ENCODE measurements at places on chromosomes 2 and 18.

DNA sequence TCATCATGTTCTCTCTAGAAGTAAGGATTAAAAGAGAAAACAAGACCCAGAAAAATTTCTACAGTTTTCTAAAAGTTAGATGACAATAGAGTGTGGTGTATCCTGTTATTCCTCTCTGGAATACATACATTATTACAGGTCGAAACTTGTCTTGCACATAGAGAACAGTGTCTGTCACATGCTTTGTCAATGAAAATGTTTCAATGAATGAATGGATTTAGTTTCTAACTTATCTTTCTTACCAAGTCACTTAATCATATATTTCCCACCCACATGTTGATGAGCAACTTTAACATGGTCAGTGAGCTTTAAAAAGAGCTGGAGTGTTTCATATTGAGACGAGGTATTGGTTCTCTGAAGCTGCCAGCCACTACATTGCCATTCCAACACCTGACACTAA lies 4.3 kb downstream of the DSG4 start:
- no peak for DNase-seq

DNA sequence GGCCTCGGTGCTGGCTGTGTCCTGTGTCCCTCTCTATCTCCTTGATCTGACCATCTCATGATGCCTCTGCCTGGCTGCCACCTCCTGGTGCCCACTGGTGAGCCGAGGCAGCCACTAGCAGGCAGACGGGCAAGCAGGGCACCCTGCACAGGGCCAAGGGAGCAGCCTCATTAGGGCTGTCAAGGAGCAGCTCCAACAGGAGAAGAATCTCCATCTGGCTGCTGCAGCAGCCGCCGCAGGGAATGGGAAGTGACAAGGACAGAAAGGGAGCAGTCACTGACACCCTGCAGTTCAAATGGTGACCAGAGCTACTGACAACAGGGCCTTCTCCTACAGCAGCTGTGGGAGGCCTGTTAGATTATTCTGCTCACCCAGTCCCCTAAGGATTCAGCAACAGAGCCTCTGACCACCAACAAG lies 32.6 kb downstream of the ALPK2 start:
- DNase-seq = peak; percentile 4

GRCh38 chr18:45284174-45284573 lies 331.1 kb upstream of the SLC14A2 start:
- no peak for DNase-seq

DNA sequence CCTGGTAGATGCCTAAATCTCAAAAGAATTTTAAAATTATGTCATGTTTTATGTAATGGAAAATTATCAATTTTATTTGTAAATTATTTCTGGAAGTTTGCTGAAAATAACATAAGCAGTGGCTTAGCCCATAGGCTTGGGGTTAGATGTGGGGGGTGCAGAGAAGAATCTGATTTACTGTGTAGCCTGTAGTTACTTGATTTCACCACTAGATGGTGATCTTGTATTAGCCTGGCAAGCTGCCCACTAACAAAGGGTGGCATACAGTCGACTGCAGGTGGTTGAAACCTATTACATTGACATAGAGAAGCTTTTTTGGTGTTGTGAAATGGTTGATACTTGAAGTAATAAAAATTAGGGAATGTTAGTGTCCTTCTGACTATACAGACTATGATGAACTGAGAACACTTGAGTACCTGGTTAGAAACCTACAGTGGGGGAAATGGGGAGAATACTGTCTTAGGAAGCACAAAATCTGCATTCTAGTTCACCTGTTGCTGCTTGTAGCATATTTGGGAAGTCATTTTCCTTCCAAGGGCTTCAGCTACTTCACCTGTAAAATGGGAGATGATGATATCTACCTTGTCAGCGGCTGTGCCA lies 191.0 kb upstream of the LHCGR start:
- DNase-seq = peak; percentile 78

- peak; percentile 90 for DNase-seq
These were observed 155.3 kb downstream of the UXS1 start for GRCh38 chr2:106038601-106039375.

DNA sequence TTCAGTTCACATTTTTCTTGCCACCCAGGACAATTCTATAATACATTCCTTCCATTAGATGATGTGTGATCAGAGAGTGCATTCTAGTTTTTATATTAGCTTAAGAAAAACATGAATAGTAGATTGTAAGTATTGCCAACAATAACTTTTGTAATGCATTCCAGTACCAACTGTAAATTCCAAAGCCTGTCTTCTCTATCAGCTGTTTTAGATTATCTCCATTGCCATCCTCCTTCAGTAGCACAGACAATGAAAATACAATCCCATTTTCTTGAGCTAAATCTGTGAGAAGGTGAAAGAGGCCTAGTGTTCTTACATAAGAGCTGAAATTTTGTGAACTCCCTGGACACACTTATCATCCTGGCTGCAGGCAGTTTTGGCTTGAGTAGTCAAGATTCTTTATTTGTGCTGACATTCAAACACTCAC lies 103.9 kb downstream of the CCBE1 start:
- DNase-seq = no peak

DNA sequence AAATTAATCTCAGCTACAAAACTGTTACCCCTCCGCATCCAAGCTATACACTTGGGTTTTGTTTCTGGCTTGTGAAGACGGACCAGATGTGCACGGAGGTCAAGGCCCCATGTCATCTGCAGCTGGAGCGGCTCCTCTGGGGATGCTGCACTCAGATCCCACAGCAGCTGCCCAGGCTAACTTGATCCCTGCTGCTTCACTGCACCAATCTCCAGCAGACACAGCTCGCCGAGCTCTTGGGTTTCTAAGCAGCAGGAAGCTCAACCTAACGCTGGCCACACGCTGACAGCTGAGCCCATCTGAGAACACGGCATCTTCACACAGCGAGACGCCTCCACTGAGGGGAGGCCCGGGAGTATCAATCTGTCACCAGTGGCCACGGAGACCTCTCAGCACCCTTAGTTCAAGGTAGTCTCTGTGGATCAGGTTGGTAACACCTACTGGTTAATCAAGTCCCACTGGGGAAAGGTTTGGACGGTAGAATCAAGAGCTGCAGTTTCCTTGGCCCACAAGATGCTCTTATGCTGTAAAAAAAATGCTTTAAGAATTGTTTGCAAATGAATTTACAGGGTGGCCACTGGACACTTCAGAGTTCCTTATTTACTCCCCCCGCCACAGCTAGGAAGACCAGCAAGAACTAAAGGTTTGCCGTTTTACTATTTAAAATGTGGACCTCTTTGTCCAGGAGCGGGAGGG lies 67.5 kb downstream of the EMILIN2 start:
- DNase-seq = no peak

- DNase-seq = peak; percentile 18
These were observed 7.6 kb upstream of the MEIS1 start for GRCh38 chr2:66427300-66427699.

- no peak for DNase-seq
These were observed 495 bp upstream of the TTC32 start for GRCh38 chr2:19902216-19902740.

GRCh38 chr2:44836174-44836573 lies 105.3 kb upstream of the SIX3 start:
- DNase-seq = no peak

DNA sequence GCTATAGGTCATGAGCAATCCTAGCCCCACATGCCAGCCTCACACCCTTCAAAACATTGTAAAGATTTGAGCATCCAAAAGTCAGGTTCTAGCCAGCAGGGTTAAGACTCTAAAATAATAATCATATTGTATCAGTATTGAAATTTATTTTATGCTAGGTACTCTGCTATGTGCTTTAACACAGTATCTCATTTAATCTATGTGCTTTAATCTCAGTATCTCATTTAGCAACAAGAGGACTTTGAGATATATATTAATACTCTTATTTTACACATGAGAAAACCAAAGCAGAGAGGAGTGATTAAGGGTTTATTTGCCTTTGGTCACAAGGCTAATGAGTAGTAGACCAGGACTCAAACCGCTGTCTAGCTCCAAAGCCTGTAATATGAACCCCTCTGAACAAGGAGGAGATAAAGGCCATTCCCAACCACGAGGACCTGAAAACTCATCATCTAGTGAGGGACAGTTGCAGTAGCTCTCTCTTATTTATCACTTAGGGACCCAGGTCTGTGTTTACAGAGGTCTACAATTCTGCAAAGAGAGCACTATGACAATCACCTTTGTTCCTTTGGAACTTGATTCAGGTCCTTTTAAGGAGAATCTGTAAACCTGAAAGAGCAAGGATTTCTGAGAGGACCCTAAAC lies 116.5 kb upstream of the SERTAD2 start:
- DNase-seq = no peak

- peak; percentile 37 for DNase-seq
These were observed 119.6 kb upstream of the DTNA start for GRCh38 chr18:34590503-34590902.

- DNase-seq = no peak
These were observed 430.9 kb upstream of the KCNH7 start for GRCh38 chr2:163269374-163270021.

DNA sequence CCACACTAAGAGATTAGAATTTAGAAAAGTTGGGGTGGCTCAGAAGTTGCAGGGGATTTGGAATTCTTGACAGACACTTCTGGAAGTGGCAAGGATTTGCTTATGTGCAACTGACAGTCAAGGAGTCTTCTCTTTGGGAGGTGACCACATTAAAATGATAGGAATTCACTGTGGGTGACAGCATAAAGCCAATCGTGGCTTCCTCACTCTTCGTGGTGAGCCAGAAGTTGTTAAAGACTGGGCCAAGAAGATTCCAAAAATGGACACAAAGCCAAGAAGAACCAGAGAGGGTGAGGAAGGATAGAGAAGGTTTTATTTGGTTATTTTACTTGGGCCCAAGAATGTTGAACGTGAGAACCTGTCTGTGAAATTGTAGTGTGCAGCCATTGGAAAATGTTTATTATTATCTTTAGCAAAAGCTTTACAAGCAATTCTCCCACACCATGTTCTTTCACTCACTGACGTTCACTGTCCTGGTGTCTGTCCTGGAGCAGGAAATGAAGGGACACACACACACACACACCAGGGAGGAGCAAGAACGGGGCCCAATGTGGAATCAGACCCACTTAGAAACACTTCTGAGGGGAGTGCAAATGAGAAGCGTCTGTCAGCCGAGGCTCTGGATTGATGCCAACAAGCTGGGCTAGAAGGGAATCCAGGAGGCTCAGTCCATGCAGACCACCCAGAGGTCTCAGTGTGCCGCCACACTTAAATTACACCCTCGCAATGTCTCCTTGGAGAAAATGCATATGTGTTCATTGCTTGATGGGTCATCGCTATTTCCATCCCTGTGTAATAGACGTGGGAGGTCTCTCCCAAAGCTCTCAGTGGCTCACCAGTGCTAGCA lies 37.2 kb downstream of the STEAP3 start:
- DNase-seq = no peak

GRCh38 chr2:66553370-66553769 lies 118.4 kb downstream of the MEIS1 start:
- DNase-seq = peak; percentile 61

DNA sequence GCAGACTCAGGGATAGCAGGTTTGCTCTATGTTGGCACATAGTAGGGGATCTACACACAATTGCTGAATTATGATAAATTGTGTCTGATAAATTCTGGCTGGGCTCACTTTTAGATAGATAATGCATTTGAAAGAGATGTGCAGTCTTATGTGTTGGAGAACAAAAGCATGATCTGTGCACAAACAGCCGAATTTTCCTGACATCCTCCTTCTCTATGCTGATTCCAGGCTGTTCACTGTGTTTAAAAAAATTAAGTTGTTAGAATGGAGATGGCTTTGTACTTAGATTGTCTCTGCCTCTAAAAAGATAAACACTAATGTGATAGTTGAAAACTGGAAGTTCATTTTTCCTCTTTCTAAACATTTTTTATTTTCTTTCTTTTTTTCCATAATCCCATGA lies 2.1 kb downstream of the CERS6 start:
- peak; percentile 33 for DNase-seq

GRCh38 chr2:78980152-78980465 lies 45.4 kb upstream of the REG3G start:
- no peak for DNase-seq

GRCh38 chr18:70398076-70398475 lies 109.2 kb downstream of the SOCS6 start:
- DNase-seq = no peak

GRCh38 chr18:3709205-3709604 lies 259.2 kb downstream of the TGIF1 start:
- DNase-seq = no peak

DNA sequence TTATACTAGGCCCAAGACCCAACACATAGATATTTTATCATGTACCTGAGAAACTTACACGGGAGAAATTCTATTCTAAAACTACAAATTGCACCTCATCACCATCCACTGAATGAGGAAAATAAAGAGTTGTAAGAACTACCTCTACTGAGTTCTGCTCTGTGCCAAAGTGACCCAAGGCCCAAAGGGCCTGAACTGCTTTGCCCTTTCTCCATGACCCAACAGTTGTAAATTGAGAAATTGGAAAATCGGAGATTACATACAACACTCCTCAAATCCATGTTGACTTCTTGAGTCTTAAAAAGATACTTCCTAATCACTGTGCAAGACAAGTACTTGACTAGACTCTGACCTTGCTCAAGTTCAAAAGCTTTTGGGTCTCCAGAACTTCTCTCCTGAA lies 8.8 kb downstream of the NR4A2 start:
- no peak for DNase-seq

- no peak for DNase-seq
These were observed 157.4 kb upstream of the TTC39C start for GRCh38 chr18:23857164-23857552.

- DNase-seq = no peak
These were observed 380.0 kb downstream of the MEIS1 start for GRCh38 chr2:66814916-66815315.

- DNase-seq = no peak
These were observed 3.0 kb downstream of the TTC32 start for GRCh38 chr2:19898592-19899329.

DNA sequence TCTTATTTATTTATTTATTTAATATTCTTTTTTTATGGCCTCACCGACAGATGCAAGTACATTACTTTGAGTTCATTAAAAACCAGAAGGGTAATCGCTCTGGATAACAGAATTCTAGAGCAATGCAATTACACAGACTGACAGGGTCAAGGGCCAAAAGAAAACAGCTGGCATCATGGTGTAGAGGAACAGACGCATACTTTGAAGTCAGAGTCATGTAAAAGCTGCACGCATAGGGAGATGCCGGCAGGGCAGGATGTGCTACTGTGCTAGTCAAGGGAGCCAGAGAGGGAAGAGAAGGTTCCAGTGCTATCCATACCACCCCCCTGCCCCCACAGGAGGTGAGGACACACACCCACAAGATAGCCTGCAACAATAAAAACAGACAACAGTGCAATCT lies 115.2 kb upstream of the TFCP2L1 start:
- DNase-seq = no peak

DNA sequence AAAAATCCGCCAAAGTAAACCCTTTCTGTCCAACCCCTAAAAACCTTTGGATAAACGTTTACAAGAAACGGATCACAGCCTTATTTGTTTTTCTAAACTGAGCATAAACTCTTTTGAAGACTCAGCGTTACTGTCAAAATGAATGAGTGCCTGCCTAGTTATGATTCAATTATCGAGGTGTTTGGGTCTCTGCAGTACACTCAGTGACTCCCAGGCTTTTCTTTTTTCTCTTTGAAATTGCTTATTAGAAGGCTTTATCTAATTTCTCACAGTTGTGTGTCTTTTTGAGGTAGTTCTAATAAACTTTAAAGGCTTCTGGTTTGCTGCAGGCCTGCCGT lies 663 bp downstream of the RHBDD1 start:
- DNase-seq = no peak

Data from cerebellar cortex (tissue), 1 donor.